ENCODE measurements at places on chromosomes 7 and 10.

DNA sequence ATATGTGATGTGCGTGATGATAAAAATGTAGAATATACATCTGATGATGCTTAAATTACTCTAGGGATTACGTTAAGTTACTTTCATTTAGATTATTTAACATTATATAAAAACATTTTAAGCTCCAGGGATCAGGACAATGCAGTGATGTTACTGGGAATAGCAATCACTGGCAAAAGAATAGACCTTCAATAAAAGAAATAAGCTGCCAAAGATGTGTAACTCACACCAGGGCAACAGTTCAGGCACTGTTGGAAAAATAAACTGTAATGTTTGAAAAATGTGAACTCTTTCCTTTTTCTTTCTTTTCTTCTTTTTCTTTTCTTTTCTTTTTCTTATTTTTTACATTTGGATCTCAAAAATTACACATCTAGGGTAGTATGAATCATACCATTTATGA, 131.7 kb downstream of the SEMA3D start:
- no peak for DNase-seq

DNA sequence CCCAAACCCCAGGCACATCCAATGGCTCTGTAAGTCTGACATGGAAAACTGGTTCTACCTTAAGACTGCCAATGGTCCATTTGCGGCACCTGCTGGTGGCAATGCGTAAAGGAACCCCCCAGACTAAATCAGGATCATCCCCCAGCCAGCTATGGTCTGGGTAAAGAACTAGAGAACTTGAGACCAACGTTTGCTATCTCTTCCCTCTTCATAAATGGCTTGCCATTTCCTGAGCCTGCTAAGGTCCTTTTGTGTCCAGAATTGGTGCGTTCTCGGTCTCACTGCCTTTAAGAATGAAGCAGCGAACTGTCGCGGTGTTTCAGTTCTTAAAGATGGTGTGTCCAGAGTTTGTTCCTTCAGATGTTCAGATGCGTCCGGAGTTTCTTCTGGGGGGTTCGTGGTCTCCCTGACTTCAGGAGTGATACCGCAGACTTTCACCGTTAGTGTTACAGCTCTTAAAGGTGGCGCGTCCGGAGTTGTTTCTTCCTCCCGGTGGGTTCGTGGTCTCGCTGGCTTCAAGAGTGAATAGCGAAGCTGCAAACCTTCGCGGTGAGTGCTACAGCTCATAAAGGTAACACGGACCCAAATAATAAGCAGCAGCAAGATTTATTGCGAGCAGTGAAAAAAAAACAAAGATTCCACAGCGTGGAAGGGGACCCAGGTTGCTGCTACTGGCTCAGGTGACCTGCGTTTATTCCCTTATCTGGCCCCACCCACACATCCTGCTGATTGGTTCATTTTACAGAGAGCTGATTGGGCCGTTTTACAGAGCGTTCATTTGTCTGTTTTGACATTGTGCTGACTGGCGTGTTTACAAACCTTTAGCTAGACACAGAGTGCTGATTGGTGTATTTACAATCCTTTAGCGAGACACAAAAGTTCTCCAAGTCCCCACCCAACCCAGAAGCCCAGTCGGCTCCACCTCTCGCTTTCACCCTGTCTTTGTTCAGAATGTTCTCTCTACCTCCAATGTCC, 95.4 kb downstream of the ELMO1 start:
- no peak for DNase-seq

DNA sequence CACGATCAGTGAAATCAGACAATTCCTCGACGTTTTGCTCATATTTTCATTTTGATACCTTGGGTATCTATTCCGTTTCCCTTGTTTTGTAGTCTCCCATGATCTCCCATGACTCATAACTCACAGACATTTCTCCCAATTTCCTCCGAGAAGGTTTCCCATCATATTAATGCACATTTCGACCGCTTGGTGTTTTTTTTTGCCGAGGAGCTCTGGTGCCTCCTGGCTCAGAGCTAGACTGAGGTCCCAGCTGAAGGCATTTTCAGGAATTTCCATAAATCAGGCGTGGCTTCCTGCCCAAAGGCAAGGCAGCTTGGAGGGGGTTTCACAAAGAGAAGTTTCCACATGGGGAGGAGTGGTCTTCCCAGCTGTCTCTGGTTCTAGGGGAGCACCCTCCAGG, 148.2 kb upstream of the TNS3 start:
- no peak for DNase-seq

- no peak for DNase-seq
Measured at GRCh38 chr10:70260734-70261133, 23.1 kb downstream of the NPFFR1 start.

DNA sequence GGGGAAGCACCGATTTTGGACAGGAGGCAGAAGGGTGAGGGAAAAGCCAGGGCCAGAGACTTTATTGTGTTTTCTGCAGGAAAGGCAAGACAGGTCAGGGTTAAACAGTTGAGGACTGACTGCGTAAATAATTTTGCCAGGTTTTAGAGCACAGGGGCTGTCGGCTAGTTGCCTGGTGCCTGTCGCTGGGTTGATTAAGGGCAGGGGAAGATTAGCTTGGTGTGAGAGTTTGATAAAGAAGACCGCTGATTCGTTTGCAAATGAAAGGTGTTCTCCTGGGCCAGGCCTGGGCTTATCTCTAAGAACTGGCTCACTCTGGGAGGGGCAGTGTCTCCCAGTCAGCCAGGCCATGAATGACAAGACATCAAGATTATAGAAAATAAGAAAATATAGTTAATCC, 75.6 kb downstream of the SLC37A3 start:
- DNase-seq: no peak

GRCh38 chr7:40175725-40176510, 41.1 kb downstream of the SUGCT start:
- no peak for DNase-seq

GRCh38 chr10:28179006-28179742, 123.7 kb downstream of the MPP7 start:
- no peak for DNase-seq

DNA sequence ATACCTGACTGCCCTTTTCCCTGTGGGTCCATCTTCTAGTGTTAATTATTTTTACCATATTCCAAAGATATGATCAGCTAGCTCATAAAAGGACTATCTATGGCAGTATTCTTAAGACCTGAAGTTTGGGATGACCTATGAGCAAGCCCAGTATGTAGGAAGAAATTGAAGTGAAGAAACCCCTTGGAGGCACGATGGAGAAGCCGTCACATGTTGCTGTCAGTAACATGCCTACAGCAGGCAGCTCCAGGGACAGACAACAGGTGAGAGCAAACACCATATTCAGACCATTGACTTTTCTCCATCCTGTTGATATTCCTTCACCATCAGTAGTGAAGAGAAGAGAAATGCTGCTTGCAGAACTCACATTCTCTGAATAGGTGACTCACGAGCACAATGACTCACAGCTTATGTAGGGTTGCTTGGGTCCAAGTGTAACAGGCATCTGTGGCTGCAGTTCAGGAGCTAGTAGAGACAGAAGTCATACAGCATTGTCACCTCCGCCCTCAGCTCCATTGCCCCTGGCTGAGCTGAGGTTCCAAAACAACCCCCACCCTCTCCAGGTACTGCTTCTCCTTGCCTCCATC, 8.4 kb upstream of the LYZL2 start:
- no peak for DNase-seq

DNA sequence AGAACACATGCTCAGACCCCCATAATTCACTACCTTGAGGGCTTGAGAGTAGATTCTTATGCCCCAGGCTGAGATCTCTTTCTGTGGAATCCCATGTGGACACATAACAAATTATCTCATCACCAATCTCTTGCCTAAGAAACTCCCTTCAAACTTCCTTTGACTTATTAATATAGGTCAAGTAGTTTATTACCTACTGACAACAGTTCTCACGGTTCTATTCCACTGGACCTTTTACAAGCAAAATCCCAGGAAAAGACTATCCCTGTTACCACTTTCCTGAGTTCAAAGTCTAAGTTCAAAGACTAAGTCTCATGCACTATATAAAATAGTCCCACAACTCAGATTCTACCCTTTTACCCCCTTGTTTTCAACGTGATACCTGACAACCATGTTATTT, 754.7 kb downstream of the SUGCT start:
- no peak for DNase-seq
